ENCODE measurements at places on chromosomes 6 and 20.

DNA sequence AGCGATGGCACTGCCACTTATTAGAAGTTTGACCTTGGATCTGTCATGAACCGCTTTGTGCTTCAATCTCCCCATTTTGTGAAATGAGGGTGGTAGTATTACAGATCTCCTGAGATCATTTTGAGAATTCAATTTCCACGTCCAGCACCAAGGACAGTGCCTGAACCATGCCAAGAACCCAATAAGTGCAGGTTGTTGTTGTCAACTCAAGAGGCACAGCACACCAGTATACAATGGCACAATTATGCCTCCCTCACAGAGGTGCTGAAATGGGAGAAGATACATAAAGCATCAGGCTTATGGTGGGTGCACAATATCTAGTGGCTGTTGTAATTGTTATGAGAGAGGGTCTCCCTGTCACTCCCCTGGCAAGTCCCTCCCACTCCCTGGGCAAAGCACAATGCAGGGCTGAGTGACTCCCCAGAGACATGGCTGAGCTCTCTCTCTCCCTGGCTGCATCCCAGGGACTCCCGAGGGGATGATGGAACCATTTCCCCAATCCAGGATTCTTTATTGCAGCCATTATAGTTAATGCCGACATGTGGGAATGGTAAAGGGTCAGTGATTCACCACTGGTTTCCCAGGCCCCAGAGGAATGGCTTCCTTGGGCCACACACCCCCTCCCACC lies 78.7 kb downstream of the CDH22 start:
- DNase-seq = no peak

DNA sequence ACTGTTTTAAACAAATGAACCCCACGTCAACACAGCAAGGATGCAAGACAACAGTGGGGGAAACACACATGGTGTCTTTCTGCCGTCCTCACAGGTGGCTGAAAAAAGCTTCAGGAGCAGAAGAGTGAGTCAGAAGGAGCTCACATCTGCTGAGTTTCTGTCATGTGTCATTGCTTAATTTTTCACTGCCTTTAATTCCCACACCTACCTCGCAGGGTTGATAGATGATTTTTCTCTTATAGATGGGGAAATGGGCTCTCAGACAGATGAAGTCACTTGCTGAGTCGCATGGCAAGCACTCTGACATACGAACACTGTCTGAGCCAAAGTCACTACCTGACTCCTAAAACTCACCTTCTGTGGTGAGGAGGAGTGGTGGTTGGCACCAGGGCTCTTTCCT lies 28.3 kb upstream of the CARMIL1 start:
- no peak for DNase-seq

DNA sequence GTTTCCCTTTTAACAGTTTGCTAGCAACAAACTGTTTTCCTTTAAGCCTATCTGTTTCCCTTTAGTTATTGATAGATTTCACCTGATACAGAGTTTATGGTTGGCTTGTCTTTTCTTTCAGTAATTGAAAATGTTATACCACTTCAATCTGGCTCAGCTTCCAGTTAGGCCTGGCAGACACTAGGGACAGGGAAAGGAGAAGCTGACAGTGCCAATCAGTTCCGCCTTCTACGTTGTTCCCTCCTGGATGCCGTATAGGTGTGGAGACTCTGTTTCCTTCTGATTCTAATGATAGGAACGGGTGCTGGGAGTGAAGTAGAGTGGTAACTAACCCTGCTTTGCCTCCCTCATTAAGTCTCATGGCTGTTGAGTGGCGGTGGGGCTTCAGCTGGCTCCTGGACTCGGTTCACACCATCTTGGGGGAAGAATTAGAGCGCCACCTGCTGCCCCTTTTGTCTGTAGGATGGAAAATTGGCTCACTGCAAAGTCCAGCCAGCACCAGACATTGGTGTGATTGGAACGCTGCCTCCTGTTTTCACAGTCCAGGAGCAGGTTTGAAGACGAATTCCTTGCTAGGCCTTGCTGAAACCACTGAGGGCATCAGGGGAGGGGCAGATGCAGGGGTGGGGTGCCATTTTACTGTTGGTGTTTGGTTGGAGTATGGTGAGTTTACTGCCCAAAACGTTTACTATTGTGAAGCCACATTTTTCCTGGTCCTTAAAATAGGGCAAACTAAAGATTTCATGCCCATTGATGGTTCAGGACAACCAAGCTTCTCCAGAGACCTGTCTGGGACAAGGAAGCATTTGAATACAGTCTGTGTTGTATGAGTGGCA lies 1729.5 kb downstream of the GRIK2 start:
- no peak for DNase-seq

DNA sequence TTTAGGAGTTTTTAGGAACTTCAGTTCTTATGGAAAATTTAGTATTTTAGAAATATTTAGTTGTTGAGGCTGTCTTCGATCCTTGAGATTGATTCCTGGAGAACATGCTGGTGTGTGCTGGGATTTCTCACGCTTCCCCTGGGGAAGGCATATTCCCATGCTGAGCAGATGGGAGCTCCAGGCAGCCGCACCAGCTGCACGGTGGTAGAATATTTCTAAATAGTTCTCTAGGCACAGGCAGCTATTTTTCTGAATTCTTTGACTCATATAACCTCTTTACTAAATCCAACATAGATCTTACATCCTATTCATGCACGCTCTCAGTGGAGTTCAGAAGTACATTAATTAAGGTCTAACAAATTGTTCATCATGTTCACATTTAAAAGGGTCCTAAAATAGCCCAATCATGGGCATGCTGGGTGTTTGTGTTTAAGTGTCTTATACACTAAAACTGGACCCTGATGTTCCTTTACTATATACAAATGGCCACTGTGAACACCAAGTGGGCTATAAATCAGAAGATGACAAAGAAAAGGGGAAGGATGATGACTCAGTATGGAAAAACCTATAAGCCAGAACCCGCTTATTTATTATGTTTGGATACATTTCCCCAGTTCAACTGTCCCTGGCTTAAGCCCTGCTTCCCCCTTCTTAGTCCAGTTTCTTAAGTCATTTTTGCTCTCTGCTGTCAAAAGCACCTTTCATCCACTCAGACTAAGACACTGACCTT lies 138.5 kb downstream of the UST start:
- DNase-seq = no peak

DNA sequence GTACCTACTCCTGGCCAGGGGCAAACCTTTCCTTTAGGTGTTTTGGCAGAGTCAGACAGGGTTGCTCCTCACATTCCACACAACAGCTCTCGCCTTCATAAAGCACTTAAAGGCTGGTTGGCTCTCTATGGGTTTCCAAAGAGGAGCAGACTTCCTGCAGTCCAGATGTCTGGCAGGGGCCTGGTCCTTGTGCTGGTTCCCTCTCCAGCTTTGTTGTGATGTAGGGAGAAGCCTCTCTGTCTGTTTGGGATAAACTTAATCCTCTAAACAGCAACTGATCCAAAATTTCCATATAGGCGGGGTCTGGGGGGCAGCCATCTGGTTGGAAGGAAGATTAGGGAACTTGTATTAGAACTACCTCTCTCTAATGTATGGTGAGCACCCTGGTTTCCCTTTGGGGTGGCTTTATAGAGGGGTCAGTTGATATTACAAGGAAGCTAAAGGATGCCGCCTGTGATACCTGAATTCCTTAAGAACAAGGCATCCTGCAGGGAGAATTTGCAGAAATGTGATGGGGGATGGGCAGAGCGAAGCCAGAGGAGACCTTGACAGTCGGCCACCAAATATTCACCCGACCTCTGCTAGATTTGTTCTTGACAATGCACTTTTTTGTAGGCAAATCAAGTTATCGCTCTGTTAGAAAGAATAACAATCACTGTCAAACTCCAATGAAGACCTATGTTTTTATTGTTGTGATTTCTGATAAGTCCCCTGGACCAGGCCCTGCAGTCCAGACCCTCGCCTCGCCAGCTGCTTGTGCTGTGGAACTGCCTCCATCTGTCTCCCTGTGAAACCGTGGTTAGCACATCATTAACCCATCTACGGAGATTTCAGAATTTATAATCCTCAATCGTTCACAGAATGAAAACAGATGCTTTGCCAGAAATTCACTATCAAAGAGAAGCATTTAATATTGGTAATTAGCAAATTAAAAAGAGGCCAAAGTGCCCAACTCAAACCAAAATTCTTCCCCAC lies 94.0 kb upstream of the RALGAPA2 start:
- DNase-seq = no peak

DNA sequence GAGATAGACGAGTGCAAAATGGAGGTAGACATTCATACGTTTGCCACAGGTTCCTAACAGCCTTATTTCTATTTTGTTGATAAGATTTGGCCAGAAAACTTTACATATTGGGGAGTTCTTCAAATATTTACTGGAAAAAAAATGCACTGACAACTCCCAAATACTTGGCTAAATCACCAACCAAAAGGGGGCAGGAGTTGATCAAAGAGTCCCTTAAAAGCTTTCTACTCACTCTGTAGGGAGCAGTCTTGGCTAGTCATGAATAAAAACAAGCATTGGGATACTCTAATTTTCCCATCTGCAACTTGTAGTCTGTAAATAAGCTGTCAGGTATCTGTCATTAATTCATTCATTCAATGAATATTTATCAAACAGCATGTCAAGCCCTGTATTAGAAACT lies 18.4 kb downstream of the TENT5A start:
- no peak for DNase-seq

- no peak for DNase-seq
Observed at GRCh38 chr6:34489207-34489805, 23.4 kb downstream of the PACSIN1 start.

DNA sequence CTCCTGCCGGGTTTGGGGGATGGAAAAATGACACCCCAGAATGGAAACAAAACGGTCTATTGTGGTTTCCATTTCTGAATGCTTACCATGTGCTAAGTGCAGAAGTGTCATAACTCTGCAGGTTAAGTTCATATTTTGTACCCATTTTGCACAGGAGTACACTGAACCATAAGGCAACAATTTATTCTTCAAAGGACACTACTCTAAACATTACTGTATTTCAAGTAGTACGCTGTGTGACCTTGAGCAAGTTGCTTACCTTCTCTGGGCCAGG lies 9.8 kb upstream of the ID1 start:
- DNase-seq = no peak

- DNase-seq = no peak
Observed at GRCh38 chr6:40986921-40987819, 51.9 kb downstream of the UNC5CL start.

- no peak for DNase-seq
Observed at GRCh38 chr20:18224968-18225568, 63.3 kb upstream of the ZNF133 start.

GRCh38 chr20:14956026-14956425 lies 618.6 kb upstream of the FLRT3 start:
- no peak for DNase-seq

- no peak for DNase-seq
Observed at GRCh38 chr6:159761129-159761872, 544 bp upstream of the ACAT2 start.

DNA sequence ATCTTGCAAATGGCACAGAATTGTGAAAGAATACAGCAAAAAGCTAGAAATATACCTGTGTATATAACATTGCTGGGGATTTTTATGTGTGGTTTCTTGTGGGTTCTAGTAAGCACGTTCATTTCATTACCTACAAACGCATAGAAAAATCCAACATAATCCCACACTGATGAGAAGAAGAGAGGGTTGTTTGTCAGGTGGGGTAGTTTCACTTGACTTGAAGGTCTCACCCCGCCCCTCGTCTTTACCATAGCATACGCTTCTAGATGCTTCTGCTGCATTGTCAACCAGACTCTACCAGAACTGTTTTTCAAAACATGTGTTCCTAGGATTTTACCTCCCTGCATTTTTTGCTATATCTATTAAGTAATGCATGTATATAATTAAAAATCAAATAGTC lies 284.1 kb upstream of the TAB2 start:
- no peak for DNase-seq

- DNase-seq = no peak
Observed at GRCh38 chr6:116963972-116964371, 86.9 kb downstream of the RFX6 start.

DNA sequence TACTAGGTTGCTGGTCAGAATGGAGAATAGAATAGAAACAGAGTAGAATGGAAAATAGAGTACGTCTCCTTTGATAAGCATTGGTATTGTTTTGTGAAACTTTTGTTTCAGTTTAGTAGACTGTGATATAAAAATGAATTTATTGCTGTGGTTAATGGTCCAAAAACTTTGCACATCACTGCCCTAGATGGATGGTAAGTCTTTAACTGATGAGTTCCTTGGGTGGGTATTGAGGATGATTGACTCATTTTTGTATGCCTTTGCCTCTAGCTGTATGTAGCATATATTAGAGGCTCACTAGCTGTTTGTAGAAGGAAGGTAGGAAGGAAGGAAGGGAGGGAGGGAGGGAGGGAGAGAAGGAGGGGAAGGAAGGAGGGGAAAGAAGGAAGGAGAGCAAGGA lies 48.3 kb downstream of the ZDHHC14 start:
- DNase-seq = no peak

GRCh38 chr6:24875534-24875901 lies 60.2 kb downstream of the RIPOR2 start:
- DNase-seq = no peak

GRCh38 chr6:22141241-22141745 lies 155.5 kb downstream of the PRL start:
- no peak for DNase-seq

DNA sequence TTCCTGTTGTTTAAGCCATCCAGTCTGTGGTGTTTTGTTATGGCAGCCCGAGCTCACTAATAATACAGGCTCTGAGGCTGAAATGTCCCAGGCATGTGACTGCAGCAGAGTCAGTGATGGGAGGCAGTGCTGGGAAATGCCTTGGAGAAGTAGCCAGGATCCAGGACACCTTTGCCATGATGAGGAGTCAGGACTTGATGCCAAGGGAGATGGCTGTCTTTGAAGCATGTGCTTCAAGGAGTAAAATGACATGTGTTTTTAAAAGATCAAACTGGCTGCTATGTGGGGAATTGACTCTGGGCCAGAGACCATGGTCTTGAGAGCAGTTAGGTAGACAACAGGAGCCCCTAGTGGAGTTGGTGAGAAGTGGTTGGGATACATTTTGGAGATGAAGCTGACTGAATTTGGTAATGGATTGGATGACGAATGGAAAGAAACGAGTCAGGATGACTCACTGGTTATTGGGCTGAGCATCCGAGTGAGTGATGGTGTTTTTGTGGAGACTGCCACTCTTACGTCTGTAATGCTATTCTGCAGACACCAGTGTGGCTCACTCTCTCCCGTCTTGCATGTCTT lies 322.2 kb downstream of the PLCB1 start:
- no peak for DNase-seq

- DNase-seq = no peak
Observed at GRCh38 chr20:22620342-22620741, 36.0 kb upstream of the FOXA2 start.

Measured in naive B cell (primary cell).